Osteocyte (in vitro differentiated cells): ENCODE measurements at places on chromosomes 2 and 18. TPM values are rescaled to one million over a fixed set of nuclear protein-coding genes. Genes with fewer than 3 reads are reported as not detected.
A peak's percentile ranks its signal among the peaks of the same experiment; 100 is the strongest.

Gene PAX3
- 2.3 and 2.8 TPM in 2 replicates for total RNA-seq

Gene OR6B2
- not detected in 2 replicates for total RNA-seq

- H3K4me3 ChIP-seq, result peak overlapping the region; percentile 96
- H3K27ac ChIP-seq, result peak overlapping the region; percentile 85
- H3K27me3 ChIP-seq, result no peaks in the 10 kb centered on the region
- H3K36me3 ChIP-seq, result peaks cover 2% of the 10 kb centered on the region
- H3K4me1 ChIP-seq, result peaks cover 46% of the 10 kb centered on the region
Measured at GRCh38 chr2:54457323-54458023, 1.3 kb downstream of the SPTBN1 start.

DNA sequence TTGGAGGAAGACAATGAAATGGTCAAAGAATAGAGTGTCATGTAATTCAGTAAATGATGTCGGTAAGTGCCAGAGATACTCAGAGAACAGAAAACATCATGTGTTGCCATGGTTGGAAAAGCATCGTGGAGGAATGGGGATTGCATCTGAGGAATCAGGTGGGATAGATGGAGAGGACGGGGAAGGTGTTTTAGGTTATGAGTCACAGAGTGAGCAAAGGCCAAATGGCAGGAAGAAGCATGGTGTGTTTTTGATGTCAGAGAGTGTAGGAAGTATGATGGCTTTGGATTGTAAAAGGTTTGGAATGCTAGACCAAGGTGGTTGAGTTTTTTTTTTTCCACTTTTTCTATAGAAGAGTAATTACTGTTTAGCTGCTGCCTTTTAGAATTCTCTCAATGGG, 27.5 kb upstream of the CD28 start:
- H3K4me3 ChIP-seq, result no peak overlapping the region
- peaks cover 49% of the 10 kb centered on the region for H3K4me1 ChIP-seq
- no peaks in the 10 kb centered on the region for H3K27me3 ChIP-seq
- no peak for DNase-seq
- H3K27ac ChIP-seq, result no peak overlapping the region

- peak; percentile 87 for DNase-seq
- no peaks in the 10 kb centered on the region for H3K27me3 ChIP-seq
- H3K4me3 ChIP-seq, result peak within 1 kb of the TSS; percentile 62
- peaks cover 8% of the 10 kb centered on the region for H3K4me1 ChIP-seq
Measured at GRCh38 chr2:119223521-119224390, at the start of gene STEAP3. Gene STEAP3 (plus strand): TSS chr2:119223834. CDS start chr2:119231013, 7,179 bp downstream.

- DNase-seq, result no peak
- H3K4me3 ChIP-seq, result no peak overlapping the region
- peaks cover 33% of the 10 kb centered on the region for H3K36me3 ChIP-seq
- H3K4me1 ChIP-seq, result peaks cover 15% of the 10 kb centered on the region
- H3K27ac ChIP-seq, result no peak overlapping the region
Measured at GRCh38 chr2:157819761-157820160, 56.4 kb downstream of the ACVR1 start.

Gene LCT
- not detected in 2 replicates for total RNA-seq

DNA sequence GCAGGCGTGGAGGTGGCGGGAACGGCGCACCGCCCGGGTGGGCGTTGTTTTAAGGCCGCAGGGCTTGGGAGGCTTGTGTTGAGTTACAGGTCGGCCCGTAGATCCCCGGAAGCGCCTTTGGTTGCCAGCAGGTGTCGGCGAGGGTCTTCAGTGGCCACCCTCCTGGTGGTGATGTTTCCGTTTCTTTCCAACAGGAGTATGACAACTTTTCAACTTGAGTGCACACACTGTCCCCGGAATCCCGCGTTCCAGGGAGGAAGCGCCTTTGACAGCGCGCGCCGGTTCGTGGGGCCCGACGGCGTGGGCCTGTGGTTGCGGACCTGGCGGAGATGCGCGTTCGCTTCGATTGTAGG, 1.0 kb upstream of the HDAC4 start:
- H3K27ac ChIP-seq, result peak overlapping the region; percentile 99
- H3K4me1 ChIP-seq, result peaks cover 22% of the 10 kb centered on the region
- no peaks in the 10 kb centered on the region for H3K36me3 ChIP-seq
- no peak for DNase-seq

DNA sequence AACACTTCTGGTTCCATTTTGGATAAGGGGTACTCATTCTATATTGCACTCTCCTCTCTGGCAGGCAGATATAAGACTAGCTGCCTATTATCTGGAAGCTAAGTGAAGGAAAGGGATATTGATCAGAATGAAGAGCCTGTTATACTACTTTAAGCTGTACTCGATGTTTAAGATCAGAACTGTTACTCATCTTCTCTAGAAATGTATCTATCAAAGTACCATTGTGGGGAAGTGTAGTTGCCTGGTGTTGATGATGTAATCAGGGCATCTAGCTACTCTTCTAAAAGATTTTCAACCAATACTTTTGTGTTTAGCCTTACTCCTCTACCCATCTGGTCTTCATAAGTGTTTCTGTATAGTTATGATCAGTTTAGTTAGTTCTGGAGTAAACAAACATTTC, 5.8 kb downstream of the CAMKMT start:
- no peak for DNase-seq
- H3K36me3 ChIP-seq, result peaks cover 4% of the 10 kb centered on the region
- no peak overlapping the region for H3K4me3 ChIP-seq
- H3K4me1 ChIP-seq, result peaks cover 9% of the 10 kb centered on the region

DNA sequence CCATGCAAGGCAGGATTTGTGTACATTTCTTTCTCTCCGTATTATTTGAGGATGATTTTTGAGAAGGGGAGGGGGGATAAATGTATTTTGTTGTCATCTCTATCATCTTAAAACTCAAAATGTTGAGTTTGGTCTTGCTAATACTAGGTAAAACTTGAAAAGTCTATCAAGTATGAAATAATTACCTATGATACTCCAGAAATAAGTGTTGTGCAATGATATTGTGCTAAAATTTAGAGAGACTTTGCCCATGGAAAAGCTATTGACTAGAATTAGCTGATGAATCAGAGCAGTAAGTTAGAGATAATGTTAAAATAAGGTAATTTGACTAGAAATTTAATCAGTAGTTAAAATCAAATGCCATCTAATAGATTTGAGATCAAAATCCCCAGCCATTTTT, 323.9 kb downstream of the AGPS start:
- no peaks in the 10 kb centered on the region for H3K4me1 ChIP-seq
- H3K4me3 ChIP-seq, result no peak overlapping the region
- no peaks in the 10 kb centered on the region for H3K36me3 ChIP-seq
- no peak overlapping the region for H3K27ac ChIP-seq
- peaks cover 16% of the 10 kb centered on the region for H3K27me3 ChIP-seq
